RPMI7951 (cell line): ENCODE measurements at places on chromosomes 11 and 22. TPM values are rescaled to one million over a fixed set of nuclear protein-coding genes. Genes with fewer than 3 reads are reported as not detected.

PPP1CA gene
- total RNA-seq, result 300 and 345 TPM in 2 replicates

MPPED2 gene
- not detected in 2 replicates for total RNA-seq

SAA2 gene
- total RNA-seq, result 0.20 and 0.84 TPM in 2 replicates

APOBEC3F gene
- total RNA-seq, result 7.9 and 8.9 TPM in 2 replicates

PACSIN3 gene
- 19.8 and 22.7 TPM in 2 replicates for total RNA-seq

ISX gene
- total RNA-seq, result not detected in 2 replicates

SMARCB1 gene
- total RNA-seq, result 72.3 and 77.3 TPM in 2 replicates

MAPK11 gene
- total RNA-seq, result 1.8 TPM in 2 replicates

MS4A14 gene
- total RNA-seq, result not detected in 2 replicates
